ENCODE measurements at places on chromosomes 1 and 21. TPM values are rescaled to one million over a fixed set of nuclear protein-coding genes. Genes with fewer than 3 reads are reported as not detected.

The OPRD1 gene
- total RNA-seq: not detected

The RASAL2 gene
- not detected for total RNA-seq

- DNase-seq: no peak
Observed at GRCh38 chr1:209648931-209649776, 3.1 kb downstream of the LAMB3 start.

DNA sequence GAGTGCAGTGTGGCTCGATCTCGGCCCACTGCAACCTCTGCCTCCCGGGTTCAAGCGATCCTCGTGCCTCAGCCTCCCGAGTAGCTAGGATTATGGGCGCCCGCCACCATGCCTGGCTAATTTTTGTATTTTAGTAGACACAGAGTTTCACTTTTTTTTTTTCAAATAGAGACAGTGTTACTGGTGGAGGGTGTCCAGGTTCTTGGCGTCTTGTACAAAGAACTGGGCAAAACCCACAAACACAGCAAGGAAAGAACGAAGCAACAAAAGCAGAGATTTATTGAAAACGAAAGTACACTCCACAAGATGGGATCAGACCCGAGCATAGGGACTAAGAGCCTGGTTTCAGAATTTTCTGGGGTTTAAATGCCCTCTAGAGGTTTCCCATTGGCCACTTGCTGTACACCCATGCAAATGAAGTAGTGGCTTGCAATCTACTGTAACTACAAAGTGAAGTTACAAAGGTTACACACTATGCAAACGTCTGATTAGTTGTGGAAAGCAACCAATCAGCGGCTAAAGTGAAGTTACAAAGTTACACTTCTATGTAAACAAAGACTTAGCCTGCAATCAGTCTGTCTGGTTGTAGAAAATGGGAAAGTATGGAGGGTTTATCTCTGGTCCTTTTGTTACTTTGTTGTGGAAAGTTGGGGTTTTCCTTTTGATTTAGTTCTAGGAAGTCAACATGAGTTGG, 199.1 kb downstream of the DYRK1A start:
- DNase-seq: no peak

The GLIS1 gene
- not detected for total RNA-seq

- no peak for DNase-seq
Observed at GRCh38 chr1:234774971-234775370, 165.0 kb upstream of the IRF2BP2 start.

The PTPRF gene
- total RNA-seq: 21.9 TPM

The HSPB7 gene
- total RNA-seq: not detected

The PRAMEF7 gene
- not detected for total RNA-seq

All from activated naive CD4-positive, alpha-beta T cell treated with anti-CD3 and anti-CD28 coated beads, Interleukin-2, amount 50 U/mL, for 72 hours (primary cell).